SK-N-SH (cell line): ENCODE measurements at places on chromosomes 1 and 21.
A peak's percentile ranks its signal among the peaks of the same experiment; 100 is the strongest.

- no peak for DNase-seq
Measured at GRCh38 chr1:32249831-32250525, 1.1 kb upstream of the LCK start.

DNA sequence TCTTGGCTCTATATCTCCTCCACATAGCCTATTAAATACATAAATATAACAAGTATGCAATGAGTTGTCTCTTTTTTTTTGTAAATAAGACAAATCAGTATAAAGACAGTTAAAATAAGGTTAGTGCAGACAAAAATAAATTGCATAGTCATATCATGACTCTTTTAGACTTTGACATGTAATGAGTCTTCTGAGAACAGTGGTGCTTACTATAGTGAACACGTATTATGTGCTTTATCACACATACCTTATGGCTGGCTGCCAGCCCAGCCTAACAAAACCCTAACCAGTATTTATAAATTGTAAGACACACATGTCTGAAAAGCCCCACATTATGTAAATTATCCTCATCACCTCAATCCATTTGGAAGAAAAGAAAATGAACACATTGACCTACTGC lies 29.1 kb upstream of the F13B start:
- DNase-seq: no peak

GRCh38 chr21:45249626-45250025 lies 38.1 kb downstream of the POFUT2 start:
- DNase-seq: no peak

DNA sequence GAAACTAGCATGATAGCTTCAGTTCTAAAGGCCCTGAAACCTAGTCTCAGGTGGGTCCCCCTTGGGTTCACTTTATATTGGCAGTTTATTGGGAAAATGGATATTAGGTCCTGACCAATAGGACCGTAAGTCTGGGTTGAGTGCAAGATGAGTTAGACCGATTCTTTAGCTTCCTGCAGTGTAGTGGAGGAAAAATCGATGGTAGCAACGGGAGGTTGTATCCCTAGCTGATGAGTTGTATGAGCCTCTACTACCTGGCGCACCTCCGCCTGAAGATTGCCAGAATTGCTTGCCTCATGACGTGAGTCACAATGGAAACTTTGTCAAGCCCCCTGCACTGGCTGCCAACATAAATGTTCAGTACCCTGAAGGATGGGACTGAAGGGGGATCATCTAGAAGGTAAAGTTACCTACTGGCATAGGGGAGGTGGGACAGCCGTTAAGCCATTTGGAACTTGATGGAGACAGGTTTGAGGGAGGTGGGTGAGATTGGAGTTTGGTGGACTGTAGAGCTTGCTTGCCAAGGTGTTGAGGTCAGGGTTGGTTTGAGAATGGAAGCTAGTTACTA lies 3.9 kb downstream of the RCC1 start:
- DNase-seq: no peak

- no peak for DNase-seq
Measured at GRCh38 chr1:26945728-26946127, 14.5 kb downstream of the KDF1 start.

GRCh38 chr1:223276029-223276428 lies 87.9 kb downstream of the SUSD4 start:
- no peak for DNase-seq

GRCh38 chr1:14217384-14217783 lies 381.1 kb upstream of the KAZN start:
- DNase-seq: no peak

- DNase-seq: no peak
Measured at GRCh38 chr1:40789661-40790430, 6.3 kb downstream of the KCNQ4 start.

GRCh38 chr1:202189918-202190715 lies 3.5 kb upstream of the LGR6 start:
- DNase-seq: no peak

GRCh38 chr1:1779691-1780597 lies 1.7 kb upstream of the NADK start:
- no peak for DNase-seq

GRCh38 chr1:215543191-215543606 lies 23.9 kb upstream of the KCTD3 start:
- no peak for DNase-seq

GRCh38 chr1:218665221-218665620 lies 320.1 kb downstream of the TGFB2 start:
- no peak for DNase-seq

- DNase-seq: no peak
Measured at GRCh38 chr1:88956003-88956402, 36.4 kb downstream of the KYAT3 start.

GRCh38 chr1:4422504-4423289 lies 231.7 kb upstream of the AJAP1 start:
- DNase-seq: peak; percentile 26

- no peak for DNase-seq
Measured at GRCh38 chr21:14900058-14900457, 164.7 kb downstream of the NRIP1 start.

DNA sequence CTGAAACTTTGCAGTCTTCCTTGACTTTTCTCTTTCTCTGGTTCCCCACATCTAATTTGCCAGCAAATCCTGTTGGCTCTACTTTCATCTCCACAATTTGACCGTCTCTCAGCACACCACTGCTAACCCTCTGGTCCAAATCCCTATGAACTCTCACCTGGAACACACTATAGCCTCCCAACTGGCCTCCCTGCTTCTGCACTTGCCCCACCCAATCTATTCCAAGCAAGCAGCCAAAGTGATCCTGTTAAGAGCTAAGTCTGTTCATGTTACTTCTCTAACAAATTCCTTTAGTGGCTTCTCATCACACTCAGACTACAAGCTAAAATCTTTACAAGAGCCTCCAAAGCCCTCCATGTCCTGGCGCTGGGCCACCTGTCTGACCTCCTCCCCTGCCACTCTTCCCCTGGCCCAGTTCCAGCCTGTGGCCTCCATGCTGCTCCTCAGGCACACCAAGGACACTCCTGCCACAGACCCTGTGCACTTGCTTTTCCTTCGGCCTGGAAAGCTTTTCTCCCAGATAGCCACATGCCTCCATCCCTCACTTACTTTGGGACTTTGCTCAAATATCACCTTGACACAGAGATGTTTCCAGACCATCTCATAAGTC lies 104.1 kb downstream of the DTL start:
- no peak for DNase-seq
